Breast epithelium (tissue), 4 donors: ENCODE measurements at places on chromosomes 1 and 21.

GRCh38 chr1:178645808-178646200 is 79.2 kb upstream of the RALGPS2 start:
- no peak for DNase-seq

- DNase-seq = no peak
These were observed 115.1 kb downstream of the HIVEP3 start for GRCh38 chr1:41803656-41804055.

DNA sequence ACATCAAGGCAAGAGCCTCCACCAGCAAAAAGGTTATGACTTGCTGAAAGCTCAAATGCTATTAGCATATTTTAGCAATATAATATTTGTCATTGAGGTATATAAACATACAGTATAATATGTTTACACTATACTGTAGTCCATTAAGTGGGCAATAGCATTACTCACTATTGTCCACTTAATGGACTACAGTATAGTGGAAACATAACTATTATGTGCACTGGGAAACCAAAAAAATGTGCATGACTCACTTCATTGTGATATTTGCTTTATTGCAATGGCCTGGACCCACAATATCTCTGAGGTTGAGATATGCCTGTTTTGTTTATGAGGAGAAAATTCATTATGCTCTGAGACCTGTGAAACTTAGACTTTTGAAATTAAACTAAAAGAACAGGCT is 300.0 kb downstream of the BARHL2 start:
- no peak for DNase-seq

GRCh38 chr1:155591770-155592169 is 18.2 kb upstream of the MSTO1 start:
- DNase-seq = no peak

GRCh38 chr1:80375662-80376061 is 1369.1 kb upstream of the ADGRL4 start:
- DNase-seq = no peak

GRCh38 chr1:199687321-199687720 is 340.2 kb upstream of the NR5A2 start:
- no peak for DNase-seq

DNA sequence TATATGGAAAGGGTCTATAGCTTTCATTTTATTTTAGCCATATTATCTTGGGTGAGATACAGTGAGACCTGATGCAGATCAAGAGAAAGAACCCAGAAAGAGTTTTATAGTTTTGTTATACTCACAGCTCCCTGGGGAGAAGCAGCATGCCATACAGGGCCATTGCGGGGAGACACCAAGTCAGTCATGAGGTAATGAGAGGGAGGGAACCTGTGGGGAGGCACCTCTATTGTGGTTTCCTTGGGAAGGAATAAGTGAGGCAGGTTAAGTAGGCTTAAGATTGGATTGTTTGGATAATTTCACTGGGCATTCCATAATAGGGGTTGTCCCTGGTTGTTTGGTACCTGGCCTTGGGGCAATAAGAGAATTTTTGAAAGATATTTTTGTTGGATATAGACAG is 19.7 kb downstream of the AXDND1 start:
- DNase-seq = no peak

DNA sequence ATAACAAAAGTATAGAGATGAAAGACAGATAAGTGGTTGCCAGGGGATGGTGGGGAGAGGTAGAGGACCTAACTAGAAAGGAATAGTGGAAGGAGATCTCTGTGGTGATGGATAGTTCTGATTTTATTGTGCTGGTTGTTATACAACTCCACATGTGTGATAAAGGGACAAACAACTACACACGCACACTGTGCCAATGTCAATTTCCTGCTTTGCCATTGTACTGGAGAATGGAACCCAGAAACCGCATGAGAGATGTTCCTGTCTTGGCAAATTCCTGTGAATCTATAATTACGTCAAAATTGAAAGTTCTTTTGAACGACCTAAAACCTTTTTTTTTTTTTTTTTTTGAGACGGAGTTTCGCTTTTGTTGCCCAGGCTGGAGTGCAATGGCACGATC is 11.0 kb downstream of the TNFRSF9 start:
- no peak for DNase-seq

DNA sequence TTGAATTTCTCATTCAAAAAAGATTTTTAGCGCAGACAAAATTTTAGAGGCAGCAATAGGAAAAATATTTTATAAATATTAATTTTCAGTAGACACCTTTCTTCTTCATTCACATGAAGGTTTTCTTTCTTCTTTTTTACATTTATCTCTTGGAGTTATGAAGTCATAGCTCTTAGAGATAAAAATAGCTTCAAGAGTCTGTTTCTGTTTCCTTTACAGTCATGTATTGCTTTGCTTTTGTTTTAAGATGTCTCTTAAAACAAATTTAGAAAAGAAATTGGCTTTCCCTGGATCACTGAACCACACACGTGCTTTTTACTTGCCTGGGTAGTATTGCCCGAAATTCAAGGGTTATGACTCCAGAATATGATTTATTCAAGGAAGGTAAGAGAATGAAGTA is 369.9 kb upstream of the LRRC7 start:
- DNase-seq = no peak

GRCh38 chr1:235268379-235269125 is 59.4 kb downstream of the ARID4B start:
- no peak for DNase-seq
